ENCODE measurements at places on chromosomes 3 and 15.

- DNase-seq = no peak
Measured at GRCh38 chr3:123536153-123536895, 48.5 kb downstream of the HACD2 start.

DNA sequence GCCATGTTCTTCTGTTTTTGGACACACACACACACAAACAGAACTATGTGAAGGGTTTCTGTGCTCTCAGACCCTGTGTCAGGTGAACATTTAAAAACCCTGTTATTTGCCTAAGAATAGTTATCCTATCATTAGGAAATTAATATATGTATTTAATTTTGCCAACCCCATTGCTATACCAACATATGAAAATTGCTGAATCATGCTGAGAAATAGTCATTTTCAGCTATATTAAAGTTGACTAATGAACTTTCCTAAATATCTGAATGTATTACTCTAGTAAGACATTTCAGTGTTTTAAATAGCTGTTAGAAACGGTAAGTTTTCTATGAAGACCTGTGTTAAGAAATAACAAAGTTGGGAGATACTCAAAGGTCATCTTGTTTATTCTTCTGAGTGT is 596.9 kb upstream of the GRM7 start:
- no peak for DNase-seq

DNA sequence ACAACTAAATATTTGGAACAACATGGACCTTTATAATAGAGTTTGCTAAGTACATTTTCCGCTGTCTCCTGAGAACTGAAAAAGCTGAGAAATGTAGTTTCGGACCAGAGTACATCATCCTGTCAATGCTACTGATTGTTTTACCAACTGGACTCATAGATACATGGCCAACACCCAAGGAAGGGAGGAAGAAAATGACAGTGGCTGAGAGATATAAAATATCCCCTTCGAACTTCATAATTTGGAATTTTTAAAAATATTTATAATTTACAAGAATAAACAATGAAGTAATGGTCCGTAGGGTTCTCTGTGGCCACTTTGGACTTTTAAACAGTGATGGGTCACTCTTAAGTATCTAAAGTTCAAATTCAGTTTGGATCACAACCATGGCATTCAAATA is 1042.7 kb downstream of the MCTP2 start:
- no peak for DNase-seq

GRCh38 chr3:194837457-194838127 is 151.9 kb downstream of the FAM43A start:
- no peak for DNase-seq

- no peak for DNase-seq
Measured at GRCh38 chr15:47719730-47720129, 2.4 kb downstream of the SEMA6D start.

GRCh38 chr3:62554264-62554799 is 181.0 kb upstream of the FEZF2 start:
- DNase-seq = no peak

DNA sequence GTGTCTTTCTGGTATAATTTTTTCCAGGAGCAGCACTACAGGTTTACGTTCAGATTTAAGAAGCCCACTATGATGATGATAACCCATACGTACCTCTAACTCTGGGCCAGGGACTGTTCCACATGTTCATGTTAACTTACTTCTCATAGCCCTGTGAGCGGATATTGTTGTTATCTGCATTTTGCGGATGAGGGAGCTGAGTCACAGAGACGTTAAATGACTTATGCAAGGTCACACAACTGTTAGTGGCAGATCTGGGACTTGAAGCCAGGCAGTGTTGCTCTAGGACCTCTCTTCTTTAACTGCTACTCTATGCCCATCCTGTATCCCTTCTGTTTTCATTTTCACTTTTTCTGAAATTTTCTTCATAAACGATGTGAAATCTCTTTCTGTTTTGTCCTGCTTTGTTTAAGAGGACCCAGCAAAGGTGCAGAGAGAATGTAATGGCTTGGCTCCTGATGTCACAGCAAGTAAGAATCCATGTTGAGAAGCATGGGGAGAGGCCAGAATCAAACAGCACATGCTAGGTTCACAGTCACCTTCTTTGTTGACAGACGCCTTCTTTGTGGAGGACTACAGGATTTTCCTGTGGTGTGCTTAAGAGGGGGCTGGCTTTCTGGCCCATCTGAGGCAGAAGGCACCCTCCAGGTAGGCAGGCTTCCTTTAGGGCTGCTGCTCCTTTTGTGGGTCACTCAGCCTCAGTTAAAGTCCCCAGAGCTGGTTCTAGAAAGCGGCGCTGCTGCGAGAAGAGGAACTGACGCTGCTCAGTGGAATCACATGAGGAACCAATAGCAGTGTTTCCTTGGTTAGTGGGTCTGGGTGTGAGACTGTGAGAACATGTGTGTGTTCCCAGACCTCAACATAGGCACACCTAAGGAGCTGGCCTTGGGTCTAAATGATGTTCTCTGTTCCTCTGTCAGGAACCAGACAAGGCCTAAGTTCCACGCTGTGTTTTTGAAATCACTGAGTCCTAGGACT is 121.6 kb downstream of the TMEM108 start:
- DNase-seq = no peak

DNA sequence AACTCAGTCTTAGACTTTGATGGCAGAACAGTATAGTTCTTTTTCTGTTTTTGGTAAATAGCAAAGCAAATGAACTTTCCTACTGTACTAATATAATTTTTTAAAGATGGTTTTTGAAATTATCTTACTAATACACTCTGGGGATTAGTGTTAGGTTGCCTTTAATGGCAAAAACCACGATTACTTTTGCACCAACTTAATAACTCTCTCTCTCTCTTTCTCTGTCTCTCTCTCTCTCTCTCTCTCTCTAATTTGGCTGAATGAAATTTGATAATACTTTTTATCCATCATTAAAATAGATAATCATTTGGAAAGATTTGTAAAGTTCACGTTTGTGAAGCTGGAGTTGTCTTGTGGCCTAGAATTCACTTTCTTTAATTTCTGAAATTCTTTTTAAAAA is 257.8 kb downstream of the LPP start:
- DNase-seq = no peak

DNA sequence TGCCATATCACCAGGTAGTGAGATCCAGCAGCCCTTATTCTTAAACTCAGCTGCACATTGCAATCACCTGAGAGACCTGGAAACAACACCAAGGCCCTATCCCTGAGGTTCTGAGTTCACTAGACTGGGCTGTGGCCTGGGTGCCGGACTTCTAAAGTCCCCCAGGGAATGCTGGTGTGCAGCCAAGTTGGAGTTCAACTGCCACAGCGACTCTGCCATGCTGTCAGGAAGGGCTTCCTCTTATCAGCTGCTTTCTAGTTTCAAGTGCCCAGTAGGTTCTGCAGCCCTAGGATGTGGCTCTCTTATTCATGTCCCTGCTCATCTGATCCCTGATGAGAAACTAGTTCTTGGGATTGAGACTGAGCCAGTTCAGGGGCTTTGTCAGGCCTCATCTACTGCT is 47.8 kb downstream of the ACAA1 start:
- no peak for DNase-seq

GRCh38 chr15:85402195-85402881 is 21.9 kb downstream of the AKAP13 start:
- DNase-seq = no peak

- DNase-seq = no peak
Measured at GRCh38 chr3:139263798-139264197, 80.0 kb upstream of the MRPS22 start.

GRCh38 chr15:38479266-38479665 is 25.3 kb downstream of the FAM98B start:
- DNase-seq = no peak

DNA sequence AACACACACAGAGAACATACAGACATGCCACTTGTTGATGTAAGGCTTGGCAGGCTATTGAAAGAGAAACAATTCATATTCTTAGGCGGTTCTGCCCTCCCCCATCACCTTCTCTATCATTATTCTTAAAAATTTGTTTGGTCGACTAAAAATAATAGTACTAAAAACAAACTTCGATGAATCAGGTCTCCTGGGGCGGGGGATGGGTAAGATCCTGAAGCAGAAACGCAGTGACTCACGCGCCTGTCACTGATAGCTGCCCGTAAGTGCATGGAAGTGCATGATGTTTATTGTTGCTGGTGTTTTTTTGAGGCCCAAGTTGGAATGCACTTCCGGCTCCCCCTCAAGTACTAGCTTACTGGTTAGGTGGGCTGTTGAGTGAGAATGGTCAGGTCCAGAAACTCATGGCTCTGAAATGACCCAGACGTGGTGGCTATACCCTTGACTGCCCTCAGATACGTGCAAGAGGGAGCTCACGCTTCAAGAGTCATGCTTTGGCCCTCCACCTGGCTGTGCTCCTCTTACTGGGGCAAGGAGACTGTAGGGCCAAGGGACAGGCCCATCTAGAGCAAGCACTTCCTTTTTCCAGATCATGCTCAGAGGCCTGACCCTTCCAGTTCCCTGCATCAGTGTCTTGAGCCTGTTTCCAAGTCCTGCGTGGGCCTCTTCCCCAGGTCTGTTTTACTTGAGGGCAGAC is 10.9 kb downstream of the SMAD3 start:
- no peak for DNase-seq

DNA sequence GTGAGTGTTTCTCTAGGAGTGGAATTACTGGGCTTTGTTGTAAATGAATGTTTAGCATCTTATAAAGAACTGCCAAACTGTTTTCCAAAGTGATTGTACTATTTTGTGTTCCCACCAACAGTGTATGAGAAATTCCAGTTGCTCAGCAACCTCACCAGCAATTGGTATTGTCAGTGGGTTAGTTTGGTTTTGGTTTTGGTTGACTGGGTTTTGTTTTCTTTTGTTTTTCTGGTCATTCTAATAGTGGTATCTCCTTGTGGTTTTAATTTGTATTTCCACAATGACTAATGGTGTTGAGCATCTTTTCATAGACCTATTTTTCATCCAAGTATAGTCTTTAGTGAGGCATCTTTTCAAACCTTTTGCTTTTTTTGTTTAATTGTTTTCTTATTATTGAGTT is 27.1 kb downstream of the FILIP1L start:
- no peak for DNase-seq

DNA sequence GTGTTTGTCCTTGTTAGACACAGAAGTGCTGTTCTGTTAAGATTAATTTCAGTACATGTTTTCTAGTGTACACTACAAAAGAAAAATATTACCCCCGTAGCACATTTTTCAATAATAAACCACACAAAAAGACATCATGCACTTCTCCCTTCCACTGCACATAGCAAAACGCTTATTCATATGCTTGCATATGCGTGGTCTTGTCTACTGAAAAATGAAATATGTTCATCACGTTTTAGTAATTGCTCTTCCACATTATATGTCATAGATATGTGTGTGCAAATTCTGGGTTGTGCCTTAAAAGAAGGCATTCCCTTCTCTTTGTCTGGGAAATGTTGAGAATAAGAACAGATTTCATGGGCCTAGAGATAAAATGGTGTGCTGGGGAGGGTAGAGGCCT is 353.9 kb downstream of the NSUN3 start:
- DNase-seq = no peak

Data from natural killer cell treated with Interleukin-12 subunit alpha and Interleukin-12 subunit beta and Interleukin-15 and Interleukin-18, amount 100 ng/mL, for 72 hours (primary cell).